ENCODE measurements at places on chromosomes 3 and 15. TPM values are rescaled to one million over a fixed set of nuclear protein-coding genes. Genes with fewer than 3 reads are reported as not detected.

GRCh38 chr3:42651248-42652091, 2.0 kb upstream of the ZBTB47 start:
- peaks cover 12% of the 10 kb centered on the region for H3K36me3 ChIP-seq

GRCh38 chr15:38377636-38378035, 76.3 kb upstream of the FAM98B start:
- H3K27ac ChIP-seq: no peak overlapping the region
- H3K4me3 ChIP-seq: no peak overlapping the region
- H3K4me1 ChIP-seq: no peaks in the 10 kb centered on the region

GRCh38 chr3:194876403-194877095, 190.9 kb downstream of the FAM43A start:
- H3K4me3 ChIP-seq: no peak overlapping the region
- H3K27ac ChIP-seq: no peak overlapping the region
- H3K27me3 ChIP-seq: no peaks in the 10 kb centered on the region
- no peaks in the 10 kb centered on the region for H3K36me3 ChIP-seq
- DNase-seq: no peak

DNA sequence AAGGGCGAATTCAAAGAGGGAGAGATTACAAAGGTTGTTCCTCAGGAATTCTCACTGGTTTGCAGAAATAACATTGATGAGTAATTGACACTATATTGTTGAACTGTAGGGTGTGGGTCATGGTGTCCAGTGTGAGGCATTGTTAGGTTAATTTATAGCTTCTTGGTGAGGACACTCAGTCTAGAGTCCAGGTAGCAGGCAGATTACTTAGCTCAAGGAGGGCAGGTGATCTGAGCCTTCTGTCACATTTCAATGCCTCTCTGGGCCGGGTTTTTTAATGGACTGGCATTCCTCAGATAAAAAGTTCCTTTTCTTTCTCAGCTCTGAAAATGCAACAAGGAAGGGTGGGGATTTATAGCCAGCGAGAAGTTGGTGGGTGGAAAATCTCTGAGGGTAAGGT, 194.2 kb upstream of the PROK2 start:
- no peaks in the 10 kb centered on the region for H3K27me3 ChIP-seq
- H3K4me1 ChIP-seq: no peaks in the 10 kb centered on the region
- H3K4me3 ChIP-seq: no peak overlapping the region
- no peak overlapping the region for H3K27ac ChIP-seq

GRCh38 chr15:31510057-31510456, 183.4 kb downstream of the KLF13 start:
- H3K27ac ChIP-seq: no peak overlapping the region
- no peak for DNase-seq
- H3K4me1 ChIP-seq: no peaks in the 10 kb centered on the region

- no peak overlapping the region for H3K4me3 ChIP-seq
- no peak overlapping the region for H3K27ac ChIP-seq
- H3K36me3 ChIP-seq: no peaks in the 10 kb centered on the region
- H3K4me1 ChIP-seq: no peaks in the 10 kb centered on the region
- H3K27me3 ChIP-seq: no peaks in the 10 kb centered on the region
Observed at GRCh38 chr3:181075098-181075497, 85.6 kb upstream of the DNAJC19 start.

GRCh38 chr3:119786409-119786808, 4.5 kb downstream of the NR1I2 start:
- no peaks in the 10 kb centered on the region for H3K36me3 ChIP-seq
- H3K4me3 ChIP-seq: no peak overlapping the region
- no peaks in the 10 kb centered on the region for H3K4me1 ChIP-seq
- H3K27me3 ChIP-seq: no peaks in the 10 kb centered on the region
- DNase-seq: no peak

DNA sequence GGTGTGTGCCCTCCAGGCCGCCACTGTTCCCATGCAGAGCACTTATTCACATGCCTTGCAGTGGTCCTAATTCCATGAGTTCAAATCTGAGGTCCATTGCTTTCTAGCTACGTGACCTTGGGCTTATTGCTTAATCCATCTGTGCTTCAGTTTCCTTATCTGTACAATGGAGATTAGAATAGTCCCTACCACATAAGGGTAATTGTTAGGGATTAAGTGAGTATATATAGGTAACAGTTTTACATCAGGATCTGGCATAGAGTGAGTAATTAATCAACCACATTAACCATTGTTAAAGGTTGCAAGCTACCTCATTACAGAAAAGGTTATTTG, 7.6 kb downstream of the CPN2 start:
- DNase-seq: no peak
- H3K36me3 ChIP-seq: no peaks in the 10 kb centered on the region
- H3K27ac ChIP-seq: no peak overlapping the region

DNA sequence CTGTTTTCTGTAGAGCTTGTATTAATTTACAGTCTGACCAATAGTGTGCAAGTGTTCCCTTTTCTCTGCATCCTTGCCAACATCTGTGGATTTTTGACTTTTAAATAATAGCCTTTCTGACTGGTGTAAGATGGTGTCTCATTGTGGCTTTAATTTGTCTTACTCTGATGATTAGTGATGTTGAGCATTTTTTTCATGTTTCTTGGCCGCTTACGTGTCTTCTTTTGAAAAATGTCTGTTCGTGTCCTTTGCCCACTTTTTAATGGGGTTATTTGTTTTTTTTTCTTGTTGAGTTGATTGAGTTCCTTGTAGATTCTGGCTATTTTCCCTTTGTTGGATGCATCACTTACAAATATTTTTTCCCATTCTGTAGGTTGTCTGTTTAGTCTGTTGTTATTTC, 7.6 kb upstream of the ACOX2 start:
- H3K4me3 ChIP-seq: no peak overlapping the region
- H3K27ac ChIP-seq: no peak overlapping the region
- H3K36me3 ChIP-seq: no peaks in the 10 kb centered on the region
- DNase-seq: no peak

Gene SEMA5B
- 18.8 TPM for polyA plus RNA-seq

Gene RARRES1
- polyA plus RNA-seq: 0.09 TPM

Gene COPB2
- 25.2 TPM for polyA plus RNA-seq

Gene SLC28A1
- 0.03 TPM for polyA plus RNA-seq

Gene WDR93
- 0.03 TPM for polyA plus RNA-seq

Gene GADL1
- polyA plus RNA-seq: 0.09 TPM

All from H1 (cell line).